ENCODE measurements at places on chromosomes 2 and 18.
A peak's percentile ranks its signal among the peaks of the same experiment; 100 is the strongest.

DNA sequence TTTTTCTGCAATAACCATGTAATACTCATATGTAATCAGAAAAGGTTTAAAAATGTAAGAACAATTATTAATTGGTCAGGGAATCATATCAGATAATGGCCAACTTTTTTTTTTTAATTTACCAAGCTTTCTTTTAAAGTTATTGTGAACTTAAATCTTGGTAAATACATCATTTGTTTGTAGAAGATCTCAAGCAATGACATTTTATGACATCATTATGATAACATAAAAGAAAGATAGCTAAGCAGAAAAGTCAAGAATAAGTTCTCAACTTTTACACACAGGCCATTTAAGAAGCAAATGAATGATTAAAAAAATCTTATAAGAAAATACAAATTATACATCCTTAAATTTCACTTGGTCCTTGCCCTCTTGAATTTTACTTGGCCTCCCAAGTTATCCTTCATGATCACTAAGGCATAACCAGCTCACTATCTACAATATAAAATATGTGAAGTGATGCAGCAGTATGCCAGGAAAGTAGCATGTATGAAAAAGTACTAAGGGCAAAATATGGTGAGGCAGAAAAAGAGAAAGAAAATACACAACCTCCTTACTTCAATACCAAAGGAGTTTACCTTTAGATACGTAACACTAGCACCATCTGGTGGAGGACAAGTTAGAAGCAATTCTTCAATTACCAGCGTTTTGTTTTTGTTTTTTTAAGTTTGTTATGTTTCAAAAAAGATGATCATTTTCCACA lies 116.6 kb downstream of the SRBD1 start:
- DNase-seq, result peak; percentile 64

DNA sequence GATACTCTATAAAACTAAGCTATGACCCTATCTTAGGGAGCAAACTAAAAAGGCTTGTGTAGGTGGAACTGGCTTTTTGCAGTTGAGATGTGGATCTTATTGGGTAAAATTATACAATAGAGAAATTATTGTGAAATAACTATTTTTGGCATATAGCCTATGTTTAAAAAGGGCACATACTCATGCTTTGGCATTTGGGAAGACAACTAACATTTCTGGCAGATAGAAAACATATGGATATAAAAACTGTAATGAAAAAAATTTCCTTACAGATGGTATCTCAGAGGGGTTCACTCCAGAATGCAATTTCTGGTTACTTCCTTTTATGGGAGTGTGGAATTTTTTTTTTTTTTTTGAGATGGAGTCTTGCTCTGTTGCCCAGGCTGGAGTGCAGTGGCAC lies 120.1 kb upstream of the CCDC195 start:
- DNase-seq, result no peak

- no peak for DNase-seq
These were observed 121.4 kb upstream of the COL5A2 start for GRCh38 chr2:189300916-189301315.

DNA sequence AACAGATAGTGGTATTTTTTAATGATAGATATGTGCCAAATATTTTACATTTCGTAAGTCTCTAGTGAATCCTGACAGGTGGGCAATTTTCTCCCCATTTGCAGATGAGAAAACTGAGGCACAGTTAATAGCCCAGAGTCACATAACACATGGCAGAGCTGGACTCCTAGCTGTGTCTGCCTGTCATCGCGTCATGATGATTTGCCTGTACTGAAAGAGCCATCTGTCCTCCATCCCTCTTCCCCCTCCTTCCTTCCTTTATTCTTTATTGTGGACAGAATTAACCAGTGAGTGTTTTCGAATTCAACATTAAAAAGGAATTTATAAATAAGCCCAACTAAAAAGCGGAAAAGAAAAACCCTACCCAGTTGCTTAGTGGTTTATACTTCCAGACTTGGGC lies 3.2 kb downstream of the DNAJB2 start:
- no peak for DNase-seq

DNA sequence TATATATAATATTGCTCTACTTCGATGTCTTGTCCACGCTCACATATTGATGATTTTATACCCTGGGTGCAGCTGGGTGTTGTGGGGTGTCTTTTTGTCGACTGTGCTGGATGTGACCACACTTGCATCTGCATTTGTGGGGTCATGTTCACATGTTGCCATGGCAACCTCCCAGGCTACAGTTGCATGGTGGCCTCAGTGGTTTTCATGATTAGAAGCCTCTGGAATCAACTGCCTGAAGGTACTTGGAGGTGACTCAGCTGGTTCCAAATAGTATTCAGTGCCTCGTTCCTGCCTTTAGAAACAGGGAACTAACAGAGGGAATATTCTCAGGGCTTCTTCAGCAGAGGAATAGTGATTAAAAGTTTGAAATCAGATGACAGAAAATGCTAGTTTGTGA lies 166.3 kb upstream of the NYAP2 start:
- DNase-seq, result no peak

GRCh38 chr18:23887493-23887892 lies 127.1 kb upstream of the TTC39C start:
- DNase-seq, result peak; percentile 98

DNA sequence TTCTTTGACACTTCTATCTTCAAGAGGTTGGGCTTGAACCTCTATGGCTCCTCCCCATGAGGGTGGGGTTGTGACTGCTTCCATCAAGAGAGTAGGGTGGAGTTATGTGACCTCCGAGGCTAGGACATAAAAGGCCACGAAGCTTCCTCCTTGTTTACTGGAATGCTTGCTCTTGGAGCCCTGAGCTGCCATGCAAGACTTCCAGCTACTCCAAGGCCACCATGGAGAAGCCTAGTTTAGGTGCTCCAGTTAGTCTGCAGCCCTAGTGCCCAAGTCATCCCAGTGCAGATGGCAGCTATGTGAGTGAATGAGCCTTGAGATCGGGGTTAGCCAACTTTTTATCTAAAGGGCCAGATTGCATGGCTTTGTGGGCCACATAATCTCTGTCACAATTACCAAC lies 2.4 kb upstream of the MERTK start:
- no peak for DNase-seq

- no peak for DNase-seq
These were observed 100.1 kb upstream of the KLF7 start for GRCh38 chr2:207265869-207266268.

GRCh38 chr2:66281980-66282379 lies 152.9 kb upstream of the MEIS1 start:
- DNase-seq, result no peak

- no peak for DNase-seq
These were observed 971 bp upstream of the FBXO41 start for GRCh38 chr2:73285159-73285739.

GRCh38 chr2:8453904-8454302 lies 228.0 kb upstream of the ID2 start:
- DNase-seq, result no peak

- no peak for DNase-seq
These were observed 39.8 kb downstream of the CD302 start for GRCh38 chr2:159758239-159758638.

DNA sequence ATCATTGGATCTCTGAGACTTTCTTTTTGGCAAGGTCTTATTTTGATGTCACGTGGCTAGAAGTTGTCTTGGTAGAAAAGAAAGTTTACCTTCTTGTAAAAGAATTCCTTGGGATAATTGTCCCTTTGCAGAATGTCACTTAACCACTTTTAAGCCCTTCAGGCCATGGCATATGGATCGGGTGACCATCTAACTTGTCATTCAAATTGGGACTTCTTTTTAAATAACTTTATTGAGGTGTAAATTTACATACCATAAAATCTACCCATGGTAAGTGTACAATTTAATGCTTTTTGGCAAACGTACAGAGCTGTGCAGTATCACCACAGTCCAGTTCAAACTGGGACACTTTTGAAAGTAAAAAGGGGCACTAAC lies 24.6 kb downstream of the ARMC9 start:
- no peak for DNase-seq

DNA sequence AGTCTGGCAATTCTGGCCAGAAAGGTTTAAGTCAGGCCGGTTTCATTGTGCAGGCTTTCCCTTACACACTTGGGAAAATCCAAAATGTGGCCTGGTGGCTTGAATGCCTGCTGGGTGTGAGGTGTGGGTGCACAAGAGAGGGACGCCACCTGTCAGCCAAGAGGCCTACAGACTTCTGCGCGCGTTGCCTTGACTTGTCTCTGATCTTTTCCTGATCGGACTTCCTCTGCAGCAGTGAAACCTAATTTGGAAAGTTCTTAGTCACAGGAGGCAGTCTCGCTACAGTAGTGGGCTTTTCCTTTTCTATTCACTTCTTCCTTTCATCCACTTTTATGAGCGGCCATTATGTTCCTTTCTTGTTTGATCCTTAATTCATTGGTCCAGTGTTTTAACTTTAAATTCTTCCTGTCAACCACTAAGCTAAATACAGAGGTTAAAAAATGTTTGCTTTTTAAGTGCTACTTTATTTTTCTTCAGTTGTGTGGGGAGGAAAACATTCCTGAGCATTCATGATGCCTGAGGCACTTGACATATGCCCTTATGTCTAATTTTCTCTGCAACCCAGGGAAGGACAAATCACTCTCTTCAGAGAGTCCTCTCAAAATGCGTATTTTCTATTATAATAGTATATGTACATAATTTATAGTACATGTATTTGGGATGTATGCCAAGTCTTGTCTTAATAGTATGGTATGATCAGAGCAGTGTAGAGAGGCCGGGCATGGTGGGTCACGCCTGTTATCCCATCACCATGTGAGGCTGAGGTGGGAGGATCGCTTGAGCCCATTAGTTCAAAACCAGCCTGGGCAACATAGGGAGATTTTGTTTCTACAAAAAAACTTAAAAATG lies 128.9 kb downstream of the WDSUB1 start:
- no peak for DNase-seq

- DNase-seq, result no peak
These were observed 10.6 kb downstream of the DNAJB2 start for GRCh38 chr2:219289537-219290361.

GRCh38 chr2:150485871-150486538 lies 1.5 kb downstream of the RND3 start:
- peak; percentile 74 for DNase-seq

GRCh38 chr2:229622495-229623355 lies 91.6 kb downstream of the DNER start:
- DNase-seq, result no peak

- DNase-seq, result no peak
These were observed 175.6 kb downstream of the SEPTIN10 start for GRCh38 chr2:109438146-109438545.

- DNase-seq, result no peak
These were observed 2.1 kb upstream of the RNF152 start for GRCh38 chr18:61894751-61895524.

- no peak for DNase-seq
These were observed 160.4 kb downstream of the AGAP1 start for GRCh38 chr2:235654103-235654813.

- DNase-seq, result no peak
These were observed 42.1 kb upstream of the FAM124B start for GRCh38 chr2:224444021-224444420.

DNA sequence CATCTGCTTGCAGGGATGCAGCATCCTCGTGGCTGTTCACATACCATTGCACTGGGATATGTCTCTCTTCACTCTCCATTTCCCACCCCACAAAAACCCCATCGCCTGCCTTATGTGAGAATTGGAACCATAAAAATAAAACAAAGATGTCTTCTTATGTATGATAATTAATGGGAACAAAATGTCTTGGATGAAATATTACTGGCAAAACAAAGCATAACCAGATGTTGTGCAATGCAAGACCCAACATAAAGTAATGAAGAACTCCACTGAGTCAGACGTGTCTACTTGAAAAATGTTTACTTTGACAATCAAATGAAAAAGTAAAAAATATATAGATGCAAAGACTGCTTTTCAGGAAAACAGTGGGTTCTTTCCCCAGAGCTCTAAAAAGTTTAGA lies 611.3 kb upstream of the SYT4 start:
- no peak for DNase-seq

DNA sequence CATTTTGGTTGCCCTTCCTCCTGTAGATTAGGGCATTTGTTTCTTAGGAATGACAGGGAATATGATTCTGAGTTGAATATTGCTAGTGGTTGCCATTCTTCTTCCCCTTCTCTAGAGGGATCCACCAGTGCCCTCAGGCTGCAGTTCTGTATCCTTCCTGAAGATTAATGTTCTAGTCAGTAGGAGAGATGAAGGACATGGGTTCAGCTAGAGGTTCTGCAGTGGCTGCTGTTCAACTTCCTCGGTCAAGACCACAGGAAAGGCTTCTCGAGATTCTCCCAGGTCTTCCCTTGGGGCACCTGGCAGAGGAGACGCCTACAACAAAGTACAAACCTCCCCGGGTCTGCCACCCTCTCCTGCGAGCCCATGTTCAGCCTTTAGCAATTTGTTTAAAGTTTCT lies 325.5 kb downstream of the AFF3 start:
- DNase-seq, result no peak

GRCh38 chr18:2508155-2508554 lies 63.1 kb downstream of the METTL4 start:
- DNase-seq, result no peak

GRCh38 chr18:8286303-8286702 lies 322.9 kb upstream of the RAB12 start:
- DNase-seq, result no peak

- peak; percentile 76 for DNase-seq
These were observed at the start of gene SPIRE1 for GRCh38 chr18:12657684-12658425. SPIRE1 (minus strand) TSS chr18:12658107; CDS start chr18:12657866, 241 bp downstream.

DNA sequence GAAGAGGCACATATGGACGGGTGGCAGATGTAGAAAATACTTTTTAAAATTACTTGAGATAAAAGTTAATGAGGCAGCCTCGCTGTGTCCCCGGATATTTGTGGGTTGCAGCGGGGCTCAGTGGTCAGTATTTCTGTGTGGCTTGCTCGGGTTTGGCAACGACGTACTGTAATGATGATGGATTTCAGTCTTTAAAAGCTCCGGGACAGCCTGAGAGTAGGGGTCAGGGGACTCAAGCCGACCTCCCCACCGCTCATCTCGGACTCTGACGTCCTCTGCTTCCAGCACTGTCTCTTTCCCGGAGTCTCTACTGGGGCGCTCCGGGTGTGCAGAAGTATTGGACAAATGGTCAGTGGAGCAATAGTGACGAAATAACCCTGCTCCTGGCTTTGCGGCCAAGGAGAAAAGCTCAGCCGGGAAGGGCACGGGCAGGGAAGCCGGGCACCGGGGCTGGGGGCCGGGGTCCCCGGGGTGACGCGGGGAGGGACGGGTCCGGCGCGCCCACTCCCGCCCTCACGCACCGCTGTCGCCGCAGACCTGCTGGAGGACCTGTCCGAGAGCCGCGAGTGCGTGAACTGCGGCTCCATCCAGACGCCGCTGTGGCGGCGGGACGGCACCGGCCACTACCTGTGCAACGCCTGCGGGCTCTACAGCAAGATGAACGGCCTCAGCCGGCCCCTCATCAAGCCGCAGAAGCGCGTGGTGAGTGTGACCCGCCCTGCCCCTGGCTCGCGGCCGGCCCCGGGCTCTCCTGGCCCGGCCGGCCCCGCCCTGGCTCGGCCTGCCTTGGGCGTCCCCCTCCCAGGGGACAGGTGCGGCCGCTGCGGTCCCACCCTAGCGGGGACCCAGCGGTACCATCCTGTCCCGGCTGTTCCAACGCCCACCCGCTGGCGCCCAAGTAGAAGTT lies 7.3 kb downstream of the GATA6 start:
- no peak for DNase-seq

DNA sequence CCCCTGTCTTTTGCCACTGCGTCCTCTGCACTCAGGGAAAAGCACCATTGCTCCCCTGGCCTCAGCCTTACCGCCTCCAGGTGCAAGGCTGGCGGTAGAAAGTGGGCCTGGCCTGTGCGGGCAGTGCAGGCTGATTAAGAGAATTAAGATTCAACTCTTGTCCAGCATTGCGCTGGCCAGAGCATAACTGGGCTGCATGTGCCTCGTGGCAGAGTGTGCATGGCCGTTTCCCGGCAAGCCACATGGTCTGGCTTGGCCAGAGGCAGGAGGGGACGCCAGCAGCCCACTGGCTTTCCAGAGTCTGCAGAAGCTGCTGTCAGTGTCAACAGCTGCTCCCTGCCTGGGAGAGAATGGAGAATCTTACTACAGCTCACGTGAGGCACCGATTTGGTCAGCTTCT lies 12.3 kb downstream of the NTSR2 start:
- no peak for DNase-seq

Measured in NCI-H1105 treated with DMSO at 0.1 percent for 48 hours (cell line).